ENCODE measurements at places on chromosomes 5 and 9. TPM values are rescaled to one million over a fixed set of nuclear protein-coding genes. Genes with fewer than 3 reads are reported as not detected.

Gene C9orf152
- total RNA-seq, result not detected

Gene RETREG1
- 120 TPM for total RNA-seq

Gene CDKN2B
- 0.94 TPM for total RNA-seq

Gene FAM78A
- 2.7 TPM for total RNA-seq

Gene SPTLC1
- total RNA-seq, result 126 TPM

DNA sequence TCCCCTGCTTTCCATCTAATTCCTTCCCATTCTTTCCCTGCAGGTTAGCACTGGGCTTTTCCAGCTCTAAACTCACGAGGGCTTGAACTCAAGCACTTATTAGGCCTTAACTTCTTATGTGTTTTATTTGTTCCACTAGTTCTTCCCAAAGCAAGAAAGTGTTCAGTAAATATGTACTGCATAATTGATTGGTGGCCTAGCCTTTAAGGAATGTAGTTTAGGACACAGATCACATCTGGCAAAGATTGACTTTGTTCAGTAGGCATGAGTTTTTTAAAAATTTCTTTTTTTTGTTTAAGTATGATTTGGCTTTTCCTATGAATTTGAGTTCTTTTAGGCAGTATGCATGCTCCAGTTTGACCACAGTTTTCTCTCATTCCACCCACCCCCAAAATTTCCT, 285.2 kb downstream of the NPR3 start:
- DNase-seq, result no peak

GRCh38 chr9:91150998-91151717, 210.6 kb downstream of the AUH start:
- no peak for DNase-seq

DNA sequence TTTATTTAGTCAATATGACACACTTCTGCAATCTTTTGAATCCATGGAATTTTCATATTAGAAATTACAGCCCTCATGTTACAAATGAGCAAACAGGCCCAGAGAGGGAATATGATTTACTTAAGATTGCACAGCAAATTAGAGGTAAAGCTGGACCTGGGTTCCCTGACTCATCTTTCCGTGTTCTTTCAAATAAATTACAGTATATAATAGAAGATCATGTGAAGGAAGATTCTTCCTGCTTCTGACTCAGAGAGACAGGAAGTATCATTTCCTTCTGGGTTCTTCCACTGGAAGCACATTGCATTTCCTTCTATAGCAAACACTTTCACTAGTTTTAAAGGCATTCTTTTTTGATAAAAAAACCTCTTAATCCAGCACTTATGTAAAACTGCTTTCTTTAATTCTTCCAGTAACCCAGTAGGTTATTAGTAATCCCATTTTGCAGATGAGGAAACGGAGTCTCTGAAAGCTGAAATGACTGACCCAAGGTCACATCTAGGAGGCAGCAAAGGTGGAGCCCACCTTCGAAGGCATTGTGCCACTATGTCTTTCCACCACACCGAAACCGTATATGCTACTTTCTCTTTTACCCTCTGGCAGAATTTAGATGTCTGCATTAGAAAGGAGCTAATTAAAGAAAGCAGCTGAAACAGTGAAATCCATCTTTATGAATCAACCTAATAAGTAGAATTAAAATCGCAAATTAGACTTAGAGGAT, 566.7 kb upstream of the KLF4 start:
- no peak for DNase-seq

GRCh38 chr5:91419571-91420537, 36.7 kb upstream of the ARRDC3 start:
- DNase-seq, result peak; percentile 86

DNA sequence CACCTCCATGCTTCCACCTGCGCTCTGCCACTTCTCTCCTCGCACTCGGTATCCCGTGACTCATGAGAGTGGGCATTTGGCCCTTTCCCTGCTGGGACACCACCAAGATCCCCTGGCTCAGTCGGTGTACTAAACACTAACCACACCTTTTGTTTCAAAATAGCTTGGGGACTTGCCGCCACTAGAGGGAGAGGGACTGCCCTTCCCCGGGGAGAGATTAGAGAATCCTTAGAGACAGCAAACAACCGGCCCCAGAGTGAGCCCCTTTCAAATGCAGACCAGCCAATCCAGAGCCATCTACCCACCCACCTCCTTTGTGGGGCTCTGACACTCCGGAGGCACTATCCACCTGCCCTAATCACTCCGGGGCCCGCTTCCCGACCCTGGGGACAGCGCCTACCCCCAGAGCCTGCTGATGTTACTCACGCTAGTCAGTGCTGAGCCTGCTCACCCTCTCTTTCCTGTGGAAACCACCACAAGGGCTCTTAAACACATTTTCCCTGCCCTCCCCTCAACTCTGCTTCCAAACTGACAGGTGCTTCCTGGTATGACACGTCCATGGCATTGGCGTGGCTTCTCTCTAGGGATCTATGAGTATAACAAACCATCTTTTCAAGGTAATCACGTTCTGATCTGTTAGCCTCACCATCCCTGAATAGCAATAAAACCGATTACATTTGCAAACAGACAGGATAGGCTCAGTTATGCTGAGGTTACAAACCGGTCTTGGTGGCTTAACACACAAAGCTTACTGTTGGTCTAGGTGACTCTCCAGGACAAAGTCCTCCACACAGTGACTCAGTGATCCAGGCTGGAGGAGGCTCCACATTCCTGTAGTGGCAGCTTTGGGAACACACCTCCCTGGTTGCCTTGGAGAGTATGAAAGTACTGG, 180.1 kb upstream of the MVB12B start:
- DNase-seq, result no peak

GRCh38 chr9:135582541-135582940, 21.0 kb downstream of the PAEP start:
- no peak for DNase-seq

- DNase-seq, result peak; percentile 7
Observed at GRCh38 chr5:133565993-133566392, 46.3 kb downstream of the FSTL4 start.
